ENCODE measurements at places on chromosomes 16 and 17. TPM values are rescaled to one million over a fixed set of nuclear protein-coding genes. Genes with fewer than 3 reads are reported as not detected.

The TRAP1 gene
- total RNA-seq, result 90.9 TPM

The TMEM208 gene
- 27.5 TPM for total RNA-seq

The WNT9B gene
- 2.2 TPM for total RNA-seq

The HMOX2 gene
- 97.0 TPM for total RNA-seq

The LRRC59 gene
- 35.2 TPM for total RNA-seq

The TMC5 gene
- total RNA-seq, result 0.27 TPM

The EVI2A gene
- total RNA-seq, result 111 TPM

The TMC7 gene
- total RNA-seq, result 13.0 TPM

The CACNA1G gene
- total RNA-seq, result 20.0 TPM

DNA sequence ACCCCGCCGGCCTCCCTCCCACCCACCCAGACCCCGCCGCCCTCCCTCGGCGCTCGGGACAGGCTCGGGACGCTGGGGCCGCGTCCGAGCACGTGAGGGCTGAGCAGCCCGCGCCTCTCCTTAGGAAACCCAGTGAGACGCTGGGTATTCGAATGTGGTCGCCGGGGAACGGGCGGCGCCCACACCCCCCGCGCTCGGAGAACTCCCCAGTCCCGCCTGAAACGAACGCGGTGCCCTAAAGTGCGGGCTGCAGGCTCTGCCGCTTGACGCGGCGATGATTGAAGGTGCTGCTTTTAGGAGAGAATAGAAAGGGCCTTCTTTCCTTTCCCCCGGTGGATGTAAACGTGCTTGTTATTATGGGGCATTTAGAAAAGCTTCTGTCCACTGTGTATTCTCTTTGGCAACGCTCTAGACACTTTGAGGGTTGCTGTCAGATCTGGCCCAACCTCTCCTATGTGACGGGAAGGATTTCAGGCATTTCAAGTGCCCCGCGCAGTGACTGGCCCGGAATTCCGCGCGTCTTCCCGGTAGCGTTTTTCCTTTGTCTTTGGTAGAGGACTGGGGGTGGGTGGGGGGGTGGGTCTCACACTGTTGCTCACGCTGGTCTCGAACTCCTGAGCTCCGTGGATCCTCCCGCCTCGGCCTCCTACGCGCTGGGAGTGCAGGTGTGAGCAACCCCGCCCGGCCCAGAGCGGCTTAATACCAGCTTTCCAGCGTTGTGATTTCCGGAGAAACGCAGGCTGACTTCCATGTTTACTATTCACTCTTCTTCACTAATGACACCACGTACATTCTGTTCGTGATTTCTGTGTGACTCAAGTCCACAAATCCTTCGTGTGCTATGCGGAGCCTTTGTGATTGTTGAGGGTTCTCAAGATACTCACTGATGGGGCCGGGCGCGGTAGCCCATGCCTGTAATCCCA is 21.8 kb upstream of the FOXK2 start:
- peak; percentile 53 for DNase-seq

DNA sequence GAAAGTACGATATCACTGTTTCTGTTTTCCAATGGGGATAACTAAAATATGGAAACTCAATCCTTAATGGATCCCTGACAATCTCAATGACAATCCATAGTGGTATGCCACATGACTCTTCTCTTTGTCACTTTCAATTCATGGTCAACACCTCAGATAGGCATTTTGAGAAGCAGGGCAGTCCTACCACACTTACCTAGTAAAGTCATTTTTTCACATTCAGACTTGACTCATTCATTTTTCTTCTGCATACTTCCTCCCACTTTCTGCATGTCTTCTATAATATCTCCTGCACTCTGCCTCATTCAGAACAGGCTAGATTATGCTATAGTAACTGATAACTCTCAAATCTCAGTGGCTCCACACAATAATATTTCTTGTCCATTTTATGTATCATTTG is 117.5 kb downstream of the FTO start:
- no peak for DNase-seq

DNA sequence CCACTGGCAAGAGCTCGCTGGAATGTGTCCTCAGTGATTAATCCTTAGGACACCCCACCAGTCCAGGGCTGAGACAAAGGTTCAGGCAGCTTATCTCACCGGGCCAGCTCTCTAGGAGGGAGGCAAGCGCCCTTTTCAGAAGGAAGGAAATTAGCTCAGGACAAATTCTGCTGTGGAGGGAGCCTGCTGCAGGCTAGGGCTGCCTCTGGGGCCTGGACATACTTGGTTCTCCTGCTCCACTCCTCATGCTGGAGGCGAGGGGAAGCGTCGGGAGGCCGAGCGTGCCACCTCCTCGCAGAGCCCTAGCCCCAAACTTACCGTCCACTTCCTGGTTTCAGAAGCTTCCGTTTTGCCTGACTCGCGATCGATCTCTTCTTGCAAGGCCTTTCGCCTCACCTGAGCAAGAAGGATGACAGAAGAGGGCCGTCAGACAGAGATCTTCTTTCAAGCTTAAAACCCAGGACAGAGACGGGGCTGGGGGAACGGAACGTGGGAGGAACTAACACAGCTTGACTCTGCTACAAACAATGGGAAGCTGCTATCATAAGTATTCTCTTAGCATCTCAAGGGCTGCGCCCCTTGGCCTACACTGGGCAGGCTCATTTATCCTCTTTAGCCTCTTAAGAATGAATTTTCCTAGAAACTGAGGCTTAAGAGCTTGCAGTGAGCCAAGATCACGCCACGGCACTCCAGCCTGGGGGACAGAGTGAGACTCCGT is 7.7 kb downstream of the KNOP1 start:
- no peak for DNase-seq

- DNase-seq, result peak; percentile 94
Measured at GRCh38 chr17:39730095-39730921, at the start of gene MIEN1. TSS of gene MIEN1 (minus strand) at chr17:39730532. CDS start at chr17:39730495, 37 bp downstream.

DNA sequence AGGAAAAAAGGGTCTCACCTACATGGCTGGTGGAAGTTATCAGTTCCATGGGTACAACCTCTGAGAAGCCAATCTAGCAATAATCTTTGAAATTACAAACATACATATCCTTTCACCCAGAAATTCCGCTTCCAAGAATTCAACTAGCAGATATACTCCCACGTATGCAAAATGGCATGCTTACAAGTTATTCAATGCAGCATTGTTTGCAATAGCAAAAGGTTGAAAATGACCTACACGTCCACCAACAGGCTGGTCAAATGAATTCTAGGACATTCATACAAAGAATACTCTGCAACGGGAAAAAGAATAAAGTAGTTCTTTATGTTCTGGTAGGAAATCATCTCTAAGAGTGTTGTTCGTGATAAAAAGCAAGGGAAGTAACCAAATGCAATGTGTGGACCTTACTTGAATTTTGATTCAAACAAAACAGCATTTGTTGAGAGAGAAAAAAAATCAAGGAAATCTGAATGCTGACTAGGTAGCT is 63.7 kb upstream of the NLK start:
- no peak for DNase-seq

GRCh38 chr16:67429799-67430503 is 970 bp upstream of the HSD11B2 start:
- DNase-seq, result no peak

- no peak for DNase-seq
Measured at GRCh38 chr17:48735062-48735351, 6.5 kb upstream of the HOXB13 start.

DNA sequence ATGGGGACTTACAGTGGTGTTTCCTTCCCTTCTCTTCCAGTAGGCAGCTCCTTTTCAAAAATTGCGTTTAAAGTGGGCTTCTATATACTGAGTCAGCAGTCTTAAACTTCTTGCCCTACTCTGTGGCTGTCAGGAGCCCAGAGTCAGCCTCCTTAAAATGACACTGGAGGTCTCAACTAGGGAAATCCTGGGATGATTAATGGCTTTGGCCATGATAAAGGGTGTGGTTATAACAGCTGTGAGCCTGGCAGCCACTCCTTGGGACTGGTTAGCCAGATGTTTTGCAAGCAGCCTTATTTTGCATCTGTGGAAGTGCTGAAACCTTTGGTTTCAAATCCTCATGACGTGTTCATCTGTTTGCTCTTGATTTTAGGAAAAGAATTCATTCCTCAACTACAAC is 25.0 kb downstream of the TAC4 start:
- DNase-seq, result no peak

GRCh38 chr16:7270006-7270405 is 62.6 kb upstream of the RBFOX1 start:
- DNase-seq, result no peak

DNA sequence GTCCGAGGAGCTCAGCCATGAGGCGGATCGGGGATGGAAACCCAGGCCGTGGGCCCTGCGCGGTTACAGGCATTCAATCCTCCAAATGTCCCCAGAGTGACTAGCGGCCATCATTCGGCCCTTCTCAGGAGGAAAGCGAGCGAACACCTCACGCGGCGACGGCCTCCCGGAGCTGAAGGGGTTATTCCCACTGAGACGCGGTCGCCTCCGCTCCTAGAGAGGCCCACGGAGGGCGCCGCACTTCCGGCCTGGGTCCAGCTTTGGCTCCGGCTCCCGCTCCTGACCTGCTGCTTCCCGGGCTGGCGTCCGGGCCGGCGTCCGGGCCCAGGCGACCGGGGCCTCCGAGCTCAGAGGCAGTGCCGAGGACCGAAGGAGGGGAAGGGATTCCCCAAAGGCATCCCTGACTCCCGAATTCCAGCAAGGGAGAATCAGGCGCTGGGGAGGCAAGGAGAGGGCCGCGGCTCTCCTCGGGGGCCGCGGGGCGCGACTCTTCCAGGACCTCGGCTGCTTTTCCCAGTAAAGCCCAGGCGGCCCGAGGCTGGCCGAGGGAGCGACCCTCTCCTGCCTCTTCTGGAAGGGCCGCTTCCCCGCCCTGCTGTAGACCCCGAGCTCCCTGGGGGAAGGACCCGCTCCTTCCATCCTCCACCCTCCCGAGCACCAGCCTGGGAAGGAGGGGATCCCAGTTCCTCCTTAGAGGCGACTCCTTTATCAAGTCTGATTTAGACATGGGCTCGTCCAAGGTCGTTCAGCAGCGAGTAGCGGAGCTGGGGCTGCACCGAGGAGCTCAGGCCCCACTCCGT is 18.6 kb upstream of the ZNF629 start:
- DNase-seq, result peak; percentile 88

GRCh38 chr16:84255050-84255810 is 15.4 kb upstream of the KCNG4 start:
- no peak for DNase-seq

DNA sequence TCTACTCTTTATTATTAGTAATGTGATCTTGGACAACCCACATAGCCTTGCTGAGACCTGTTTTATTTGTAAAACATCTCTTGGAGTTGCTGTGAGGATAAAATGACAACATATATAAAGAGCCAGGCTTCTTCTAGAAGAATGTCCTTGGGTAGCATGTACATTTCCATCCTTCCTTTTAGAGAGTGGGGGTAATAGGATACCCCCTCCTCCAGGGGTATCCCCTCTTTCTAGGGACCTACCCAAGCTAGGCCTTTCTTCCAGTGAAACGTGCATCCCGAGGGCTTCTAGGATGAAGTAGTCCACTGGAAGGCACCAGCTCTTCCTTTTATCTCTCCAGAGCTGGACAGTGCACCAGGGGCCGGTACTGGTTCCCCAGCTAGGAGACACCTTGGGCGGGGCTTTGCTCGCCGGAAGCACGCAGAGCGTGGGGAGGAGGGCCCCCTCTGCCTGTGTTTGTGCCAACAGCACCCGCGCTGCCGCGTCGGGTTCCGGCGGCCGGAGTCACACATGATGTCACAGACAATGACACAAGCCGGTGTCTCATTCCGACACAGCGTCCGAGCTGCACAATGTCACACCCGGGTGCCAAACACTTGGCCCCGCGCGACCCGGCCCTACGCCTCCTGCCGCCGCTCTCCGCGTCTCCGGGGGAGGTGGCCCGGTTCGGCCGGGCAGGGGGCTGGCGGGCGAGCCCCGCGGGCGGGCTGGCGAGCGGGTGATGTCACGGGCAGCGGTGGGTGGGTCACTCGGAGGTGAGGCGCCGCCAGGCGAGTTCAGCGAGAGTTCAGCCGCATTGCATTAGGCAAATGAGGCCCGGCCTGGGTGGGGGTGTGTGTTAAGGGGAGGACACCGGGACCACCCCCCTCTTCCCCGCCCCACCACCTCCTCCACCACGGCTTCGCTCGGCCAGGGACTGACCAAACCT is 23.4 kb downstream of the GJD3 start:
- peak; percentile 55 for DNase-seq

DNA sequence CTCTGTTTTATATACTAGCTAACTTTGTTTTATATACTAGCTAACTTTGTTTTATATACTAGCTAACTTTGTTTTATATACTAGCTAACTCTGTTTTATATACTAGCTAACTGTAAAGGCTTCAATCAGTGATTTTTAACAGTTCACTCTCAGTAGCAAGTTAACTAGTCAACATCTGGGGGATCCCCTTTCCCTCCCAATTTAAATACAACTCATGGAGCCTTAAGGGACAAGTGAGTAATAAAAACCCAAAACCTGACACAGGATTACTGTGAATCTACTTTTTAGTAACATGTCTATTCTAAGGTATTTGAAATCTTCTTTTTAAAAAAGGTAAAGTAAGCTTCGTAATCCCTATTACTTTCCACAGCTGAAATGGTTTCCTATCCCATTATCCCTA is 32.2 kb downstream of the FAM222B start:
- no peak for DNase-seq

DNA sequence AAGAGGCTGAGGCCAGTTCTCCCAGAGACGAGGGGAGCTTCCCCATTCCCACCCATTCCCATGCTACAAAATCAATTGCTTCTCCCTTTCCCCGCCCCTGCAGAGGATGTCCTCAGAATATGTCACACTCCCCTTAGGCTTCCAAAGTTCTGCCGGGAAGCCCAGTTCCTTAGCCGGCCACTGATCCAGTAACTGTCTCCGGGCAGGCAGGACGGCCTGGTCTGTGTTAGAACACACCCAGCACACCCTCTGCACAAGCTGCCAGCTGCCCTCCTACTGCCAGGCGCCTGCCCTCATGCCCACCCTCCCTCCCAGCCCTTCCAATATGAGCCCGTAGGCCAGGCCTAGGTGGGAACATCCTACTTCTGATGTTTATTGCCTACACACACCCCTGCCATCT is 31.1 kb downstream of the SGSM2 start:
- DNase-seq, result no peak

DNA sequence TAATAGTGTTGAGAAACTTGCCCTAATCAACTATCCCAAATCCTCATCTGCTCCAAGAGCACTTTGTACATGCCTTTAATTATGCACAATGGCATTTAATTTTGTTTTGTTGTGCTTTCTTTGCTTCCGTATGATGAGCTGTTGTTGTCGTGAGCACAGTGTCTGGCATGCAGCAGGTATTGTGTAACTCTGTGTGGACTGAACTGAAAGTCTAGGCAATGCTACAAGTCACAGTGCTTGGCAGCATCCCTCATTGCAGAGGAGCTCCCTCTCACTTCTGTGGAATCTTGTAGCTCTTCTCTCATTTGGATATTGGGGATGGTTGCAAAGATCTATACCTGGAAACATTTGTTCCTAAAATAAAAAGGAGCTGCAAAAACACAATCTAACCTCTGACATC is 502.2 kb upstream of the CA10 start:
- DNase-seq, result no peak

DNA sequence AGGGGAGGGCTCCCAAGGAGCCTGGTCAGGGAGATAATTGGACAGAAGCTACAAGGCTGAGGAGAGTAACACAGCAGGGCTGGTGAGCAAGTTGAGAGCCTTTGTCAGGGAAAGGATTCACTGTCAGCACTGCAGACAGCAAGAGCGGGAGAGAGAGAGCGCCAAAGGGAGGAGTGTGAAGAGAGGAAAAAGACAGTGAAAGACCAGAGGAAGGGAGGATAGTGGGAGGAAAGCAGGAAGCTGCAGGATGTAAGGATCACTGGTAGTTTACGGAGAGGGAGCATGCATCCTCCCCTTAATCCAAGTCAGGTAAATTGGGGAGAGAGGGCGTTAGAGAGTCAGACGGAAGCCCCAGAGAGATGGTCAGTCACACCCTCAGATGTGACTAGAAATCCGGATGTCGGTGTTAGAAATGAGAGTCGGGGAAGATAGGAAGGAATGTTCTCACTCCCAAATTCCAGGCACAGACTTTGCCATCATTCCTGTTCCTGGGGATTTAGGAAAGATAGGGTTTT is 13.8 kb upstream of the SPOP start:
- no peak for DNase-seq

Measured in dorsolateral prefrontal cortex (tissue), 122 donors.